A549 (cell line): ENCODE measurements at places on chromosomes 6 and 20. TPM values are rescaled to one million over a fixed set of nuclear protein-coding genes. Genes with fewer than 3 reads are reported as not detected.

GRCh38 chr20:45887346-45887715, at the start of gene SPATA25:
SPATA25 (minus strand) TSS chr20:45887622; CDS start chr20:45887590, 32 bp downstream.
- DNase-seq, result no peak

Gene TAP1
- polyA plus RNA-seq, result 19.0 to 25.8 TPM (median 21.4 TPM) in 3 replicates

GRCh38 chr6:67916399-67916798, 718.7 kb upstream of the ADGRB3 start:
- no peak for DNase-seq

- no peak for DNase-seq
Measured at GRCh38 chr6:135438907-135439535, 58.5 kb downstream of the AHI1 start.

DNA sequence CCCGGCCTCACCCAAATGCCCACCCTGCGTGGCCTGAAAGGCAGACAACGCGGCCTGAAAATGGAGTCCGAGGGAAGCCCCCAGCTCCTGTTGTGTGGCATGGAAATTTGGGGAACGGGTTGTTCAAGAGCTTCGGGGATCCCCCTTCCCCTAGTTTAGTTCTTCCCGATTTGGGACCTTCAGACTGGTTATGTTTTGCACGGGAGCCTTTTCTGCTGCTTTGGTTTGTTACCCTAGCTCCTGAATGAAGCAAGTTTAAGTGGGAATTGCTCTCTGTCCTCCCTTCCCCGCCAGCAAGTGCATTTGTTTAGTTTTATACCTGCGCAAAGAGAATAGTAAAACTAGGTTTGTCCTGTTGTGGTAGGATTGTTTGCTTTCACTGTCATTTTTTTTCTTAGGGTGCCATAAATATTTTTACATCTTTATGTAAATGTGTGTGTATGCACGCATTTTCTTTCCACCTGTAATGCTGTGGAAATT, 604 bp downstream of the SH3BGRL2 start:
- no peak for DNase-seq

GRCh38 chr6:149060985-149061760, 256.3 kb upstream of the TAB2 start:
- no peak for DNase-seq
